NCI-H446 treated with DMSO at 0.1 percent for 48 hours (cell line): ENCODE measurements at places on chromosomes 5 and 9.

DNA sequence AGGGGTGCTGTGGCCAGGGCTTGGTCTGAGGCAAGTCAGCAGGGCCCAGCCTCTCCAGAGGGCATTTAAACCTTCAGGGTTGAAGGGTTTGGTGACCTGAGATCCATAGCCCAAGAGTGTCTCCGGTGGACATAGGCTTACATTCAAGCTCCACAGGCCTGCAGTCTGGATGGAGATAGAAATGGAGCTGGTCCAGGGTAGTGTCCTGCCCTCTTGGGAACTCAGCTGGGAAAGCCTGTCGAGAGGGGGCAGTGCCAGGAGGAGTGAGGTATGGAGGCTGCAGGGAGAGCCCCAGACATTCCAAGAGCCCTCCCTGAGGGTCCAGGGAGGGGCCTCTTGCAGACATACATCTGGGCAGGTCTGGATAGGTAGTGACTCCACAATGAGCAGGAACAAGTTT, 177.0 kb upstream of the MVB12B start:
- DNase-seq, result peak; percentile 0

DNA sequence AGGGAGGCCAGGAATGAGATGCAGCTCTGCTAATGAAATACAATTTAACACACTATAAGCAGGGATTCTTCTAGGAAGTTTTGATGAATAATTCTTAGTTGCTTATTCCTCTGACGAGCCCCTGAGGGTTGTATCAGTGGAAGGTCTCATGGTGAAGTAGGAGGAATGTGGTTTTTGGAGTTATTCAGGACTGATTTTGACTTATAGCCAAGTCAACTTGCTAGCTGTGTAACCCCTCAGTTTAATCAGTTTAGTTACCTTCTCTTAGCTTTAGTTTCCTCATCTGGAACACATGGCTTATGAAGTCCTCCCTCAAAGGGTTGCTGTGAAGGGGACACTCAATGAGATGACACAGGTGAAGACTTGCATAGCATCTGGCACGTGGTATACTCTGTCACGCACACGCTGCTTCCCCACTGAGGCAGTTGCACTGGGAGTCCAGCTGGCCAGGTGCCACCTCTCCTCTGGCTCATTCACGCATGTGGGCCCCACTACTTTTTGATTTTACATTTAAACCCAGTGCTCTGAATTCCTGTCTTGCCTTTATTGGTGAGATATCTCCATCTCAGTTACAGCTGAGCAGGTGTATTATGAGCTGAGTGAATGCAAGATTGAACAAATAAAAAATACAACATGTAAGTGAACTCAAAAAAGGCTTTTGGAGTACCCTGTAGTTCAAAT, 415.0 kb downstream of the ARHGEF28 start:
- peak; percentile 81 for DNase-seq

DNA sequence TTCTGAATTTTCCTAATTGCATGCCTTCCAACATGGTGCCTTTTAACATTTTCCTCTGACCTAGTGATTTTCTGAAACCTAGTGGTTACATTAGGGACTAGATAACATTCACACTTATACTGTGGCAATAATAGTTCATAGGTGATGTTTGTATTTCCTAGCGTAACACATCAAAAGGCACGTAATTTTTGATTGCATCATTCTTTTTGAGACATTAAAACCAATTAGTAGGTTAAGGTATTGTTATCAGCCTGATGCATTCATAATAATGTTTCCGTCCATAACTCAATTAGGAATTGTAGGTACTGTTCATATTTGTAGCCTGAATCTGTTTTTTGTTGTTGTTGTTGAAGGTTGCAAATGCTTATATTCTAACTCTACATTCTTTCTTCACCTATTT, 192.4 kb downstream of the ANXA1 start:
- no peak for DNase-seq

GRCh38 chr9:22210262-22210661, 201.2 kb upstream of the CDKN2B start:
- no peak for DNase-seq

- DNase-seq, result no peak
Measured at GRCh38 chr5:95973793-95974325, 12.2 kb upstream of the ELL2 start.

DNA sequence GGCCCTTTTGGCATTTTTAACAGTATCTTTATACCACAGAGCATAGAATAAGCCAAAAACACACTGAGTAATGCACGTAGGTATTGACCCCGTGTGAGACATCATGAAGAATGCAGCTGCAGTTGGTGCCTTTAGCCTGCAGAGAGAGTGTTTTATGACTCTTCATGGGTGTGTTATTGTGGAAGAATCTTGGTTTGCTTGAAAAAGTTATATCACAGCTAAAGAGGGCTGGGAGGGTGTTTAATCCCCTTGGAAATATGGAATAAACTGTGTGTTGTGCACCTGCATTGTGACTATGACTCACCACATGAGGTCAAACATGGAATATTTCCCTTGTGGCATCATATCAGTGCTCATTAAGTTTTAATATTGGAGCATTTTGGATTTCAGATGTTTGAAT, 458.7 kb downstream of the CDH9 start:
- DNase-seq, result no peak

- no peak for DNase-seq
Measured at GRCh38 chr9:101585740-101586139, 9.0 kb downstream of the PPP3R2 start.

DNA sequence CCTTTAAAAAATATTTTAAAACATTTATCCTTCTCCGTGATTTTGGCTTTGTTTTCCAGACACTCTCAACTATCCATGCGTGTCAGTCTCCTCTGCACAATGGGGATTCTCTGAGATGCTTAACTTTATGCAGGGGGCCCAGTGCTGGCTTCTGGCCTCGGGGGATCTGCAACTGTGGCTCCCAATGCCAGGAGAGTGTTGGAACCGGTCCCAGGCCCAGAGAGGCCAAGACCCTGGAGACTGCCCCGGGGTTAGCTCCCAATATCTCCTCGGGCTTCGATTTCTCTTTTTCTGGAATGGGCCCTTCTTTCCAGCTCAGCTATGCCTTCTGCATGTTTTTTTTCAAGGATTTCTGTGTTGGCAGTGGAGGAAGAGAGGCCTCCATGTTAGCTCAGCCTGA, 20.1 kb upstream of the SARDH start:
- no peak for DNase-seq

GRCh38 chr9:119094086-119094485, 275.1 kb downstream of the BRINP1 start:
- DNase-seq, result no peak

GRCh38 chr5:88214655-88215054, 54.0 kb downstream of the TMEM161B start:
- DNase-seq, result no peak

- no peak for DNase-seq
Measured at GRCh38 chr9:68981789-68982188, 32.1 kb downstream of the PRKACG start.

GRCh38 chr5:109191153-109191558, 218.6 kb downstream of the PJA2 start:
- DNase-seq, result no peak

GRCh38 chr5:80174790-80175189, 81.1 kb downstream of the SERINC5 start:
- DNase-seq, result no peak

DNA sequence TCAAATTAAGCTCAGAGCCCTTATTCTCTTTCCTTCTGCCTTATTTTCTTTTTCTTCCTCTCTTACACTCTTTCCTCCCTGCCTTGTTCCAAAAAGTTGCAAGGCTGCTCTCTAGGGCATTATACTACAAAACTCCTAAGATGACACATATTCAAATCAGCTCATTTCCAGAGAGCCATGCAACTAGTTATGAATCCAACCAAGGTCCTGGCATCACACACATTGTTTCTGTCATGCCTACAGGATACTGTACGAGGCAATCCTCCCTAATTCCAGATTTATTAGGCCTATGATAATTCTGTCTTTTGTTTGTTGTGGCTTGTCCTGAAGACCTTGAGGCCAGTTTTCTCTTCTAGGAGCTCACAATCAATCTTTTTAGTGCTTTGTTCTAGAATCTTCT, 87.0 kb upstream of the TBCA start:
- DNase-seq, result no peak

DNA sequence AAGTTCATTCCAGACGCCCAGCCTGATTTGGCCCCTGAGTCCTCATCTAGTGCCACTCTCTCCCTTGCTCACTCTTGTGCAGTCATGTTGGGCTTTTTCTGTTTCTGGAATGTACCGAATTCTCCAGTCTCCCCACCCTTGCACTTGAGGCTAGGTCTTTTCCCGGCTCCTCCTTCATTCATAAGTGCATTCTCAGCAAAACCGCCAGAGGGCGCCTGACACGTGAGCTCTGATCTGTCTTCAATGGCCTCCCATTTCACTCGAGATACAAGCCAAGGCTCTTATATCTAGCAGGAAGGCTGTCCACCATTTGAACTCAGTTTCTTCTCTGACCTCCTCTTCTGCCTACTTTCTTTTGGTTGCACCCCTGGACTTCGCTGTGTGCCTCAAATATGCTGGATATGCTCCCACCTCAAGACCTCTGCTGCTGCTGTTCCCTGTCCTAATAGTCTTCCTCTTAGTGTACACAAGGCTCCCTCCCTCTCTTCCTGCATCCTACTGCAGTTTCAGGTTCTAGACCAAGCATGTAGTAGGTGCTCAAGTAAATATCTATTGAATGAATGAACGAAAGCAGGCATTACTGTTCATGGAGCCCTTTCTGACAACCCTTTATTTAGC, 568.1 kb upstream of the WWC1 start:
- no peak for DNase-seq

GRCh38 chr5:151295791-151296477, 7.6 kb downstream of the SLC36A3 start:
- no peak for DNase-seq

DNA sequence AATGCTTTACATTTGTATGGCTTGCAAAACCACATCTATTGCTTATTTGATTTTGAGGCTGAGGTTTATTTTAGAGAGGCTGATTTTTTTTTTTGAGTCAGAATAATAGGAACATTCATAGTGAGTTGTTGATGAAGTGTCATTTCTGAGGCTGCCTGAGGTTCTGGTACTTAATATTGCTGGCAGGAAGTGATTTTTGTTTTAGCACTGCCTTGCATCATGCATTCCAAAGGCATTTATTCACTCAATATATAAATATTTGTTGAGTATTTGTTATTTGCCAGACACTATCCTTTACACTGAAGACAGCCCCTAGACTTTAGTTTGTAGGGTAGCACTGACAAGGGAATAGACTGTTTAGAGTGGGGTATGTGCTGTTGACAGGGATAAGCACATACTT, 2.7 kb downstream of the RNF20 start:
- no peak for DNase-seq

GRCh38 chr5:138549414-138549813, 6.4 kb upstream of the ETF1 start:
- DNase-seq, result no peak

DNA sequence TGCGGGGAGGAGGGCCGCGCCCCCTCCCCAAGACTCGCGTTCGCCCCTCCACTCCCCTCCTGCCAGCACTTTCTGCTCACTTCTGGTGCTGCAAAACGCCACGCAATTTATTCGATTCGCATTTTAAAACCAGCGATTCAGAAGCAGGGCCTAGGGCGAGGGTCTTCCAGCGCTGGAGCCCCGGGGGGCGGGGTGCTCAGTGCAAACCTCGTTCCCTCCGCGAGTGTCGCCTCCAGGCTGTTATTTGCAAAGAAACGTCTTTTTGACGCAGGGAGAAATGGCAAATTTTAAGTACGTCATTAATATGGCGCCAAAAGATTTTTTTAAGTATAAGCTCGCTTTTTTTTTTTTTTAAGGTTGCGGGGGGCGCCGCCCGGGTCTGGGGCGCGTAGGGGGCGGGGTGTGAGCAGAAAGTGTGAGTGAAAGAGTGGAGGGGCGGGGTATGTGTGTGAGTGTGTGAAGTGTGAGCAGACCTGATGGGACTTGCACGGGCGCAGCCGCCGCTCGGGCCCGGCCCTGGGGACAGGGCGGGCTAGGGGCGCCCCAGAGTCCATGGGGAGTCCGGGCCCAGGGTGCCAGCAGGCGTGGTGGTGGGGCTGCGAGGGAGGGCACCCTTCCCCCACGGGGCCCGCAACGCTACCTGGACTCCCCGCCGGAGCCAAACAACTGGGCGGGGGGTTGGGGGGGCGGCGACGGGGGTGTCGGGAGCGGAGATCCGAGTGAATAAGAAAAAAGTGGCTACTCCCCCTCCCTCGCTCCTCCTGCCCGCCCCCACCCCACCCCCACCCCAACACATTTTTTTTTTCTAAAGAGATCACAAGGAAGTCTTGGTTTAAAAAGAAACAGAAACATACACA, at the start of gene JADE2:
JADE2 (plus strand) TSS at position 845 of the 857 bp plus-strand sequence. CDS start 10,188 bp downstream, outside the sequence.
- DNase-seq, result peak; percentile 24

DNA sequence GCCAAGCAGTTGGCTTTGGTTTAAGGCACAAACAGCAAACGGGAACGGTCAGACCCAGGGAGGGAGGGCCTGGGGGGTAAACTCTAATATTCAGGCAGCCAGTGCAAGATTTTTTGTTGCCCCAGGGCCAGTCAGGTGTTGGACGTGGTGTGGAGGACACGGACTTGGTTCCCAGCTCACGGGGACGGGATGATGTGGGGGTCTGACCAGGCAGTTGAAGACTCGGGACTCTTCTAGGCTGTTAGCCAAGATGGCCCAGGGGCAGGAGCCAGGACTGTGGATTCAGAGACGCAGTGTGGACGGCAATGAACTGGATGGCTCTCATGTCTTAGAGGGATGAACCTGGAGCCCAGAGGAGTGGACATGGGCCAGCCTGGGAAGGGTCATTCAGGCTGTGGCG, 169.2 kb downstream of the C9orf50 start:
- no peak for DNase-seq

DNA sequence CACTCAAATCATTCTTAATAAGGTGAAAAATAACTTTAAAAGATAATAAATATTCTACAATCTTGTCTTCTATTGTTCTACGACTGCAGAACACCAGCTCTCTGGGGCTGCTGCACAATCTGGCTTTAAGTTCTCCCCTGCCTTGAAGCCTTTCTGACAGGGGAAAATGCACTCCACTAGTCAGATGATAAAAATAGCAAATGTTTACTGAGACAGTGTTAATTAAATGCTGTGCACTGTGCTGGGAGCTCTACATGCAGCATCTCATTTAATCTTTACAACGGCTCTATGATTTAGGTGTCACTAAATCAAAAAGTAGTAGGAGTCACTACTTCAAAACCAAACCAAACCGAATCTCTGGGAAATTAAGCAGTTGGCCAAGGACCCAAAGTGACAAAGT, 132.7 kb downstream of the SLIT3 start:
- no peak for DNase-seq

DNA sequence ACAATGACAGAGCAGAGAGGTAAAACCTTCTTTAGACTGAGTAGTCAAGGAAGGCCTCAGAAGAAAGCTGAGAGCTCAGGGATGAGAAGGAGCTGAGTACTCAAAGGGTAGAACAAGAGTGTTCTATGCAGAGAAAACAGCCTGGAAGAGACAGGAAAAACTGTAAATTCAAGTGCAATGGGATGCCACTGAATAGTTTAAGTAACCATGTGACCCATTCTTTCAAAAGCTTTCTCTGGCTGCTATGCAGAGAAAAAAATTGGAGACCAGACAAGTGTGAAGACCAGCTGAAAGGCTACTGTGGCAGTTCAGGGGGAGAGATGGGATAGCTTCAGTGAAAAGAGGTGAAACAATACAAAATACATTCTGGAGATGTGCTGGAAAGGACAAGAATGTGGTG, 61.3 kb upstream of the RNF38 start:
- DNase-seq, result no peak

- peak; percentile 57 for DNase-seq
Measured at GRCh38 chr9:83027153-83027891, 35.6 kb downstream of the RASEF start.
